ENCODE measurements at places on chromosomes 1 and 21.

GRCh38 chr1:152164517-152165136 is 5.6 kb upstream of the RPTN start:
- DNase-seq: no peak

DNA sequence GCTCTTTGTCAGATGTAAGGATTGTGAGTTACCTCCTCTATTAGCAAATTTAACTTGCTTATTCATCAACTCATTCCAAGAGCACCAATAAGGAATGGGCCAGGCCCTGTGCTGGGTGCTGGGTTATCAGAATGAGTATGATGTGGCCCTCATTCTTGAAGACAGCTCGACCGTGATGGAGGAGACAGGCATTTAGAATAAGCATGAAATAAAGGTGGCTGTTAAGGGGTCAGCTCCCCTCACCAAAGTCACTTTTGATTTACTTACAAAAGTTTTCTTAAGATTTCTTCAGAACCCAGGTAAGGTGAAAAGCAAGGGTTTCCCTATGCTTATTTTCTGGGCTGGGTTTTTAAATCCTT is 15.3 kb upstream of the PADI1 start:
- DNase-seq: no peak

GRCh38 chr21:46503922-46504550 is 45.3 kb downstream of the DIP2A start:
- DNase-seq: no peak

- peak; percentile 30 for DNase-seq
These were observed 529 bp downstream of the MPZL1 start for GRCh38 chr1:167722152-167722869.

GRCh38 chr1:173894189-173894588 is 22.9 kb downstream of the SERPINC1 start:
- no peak for DNase-seq

DNA sequence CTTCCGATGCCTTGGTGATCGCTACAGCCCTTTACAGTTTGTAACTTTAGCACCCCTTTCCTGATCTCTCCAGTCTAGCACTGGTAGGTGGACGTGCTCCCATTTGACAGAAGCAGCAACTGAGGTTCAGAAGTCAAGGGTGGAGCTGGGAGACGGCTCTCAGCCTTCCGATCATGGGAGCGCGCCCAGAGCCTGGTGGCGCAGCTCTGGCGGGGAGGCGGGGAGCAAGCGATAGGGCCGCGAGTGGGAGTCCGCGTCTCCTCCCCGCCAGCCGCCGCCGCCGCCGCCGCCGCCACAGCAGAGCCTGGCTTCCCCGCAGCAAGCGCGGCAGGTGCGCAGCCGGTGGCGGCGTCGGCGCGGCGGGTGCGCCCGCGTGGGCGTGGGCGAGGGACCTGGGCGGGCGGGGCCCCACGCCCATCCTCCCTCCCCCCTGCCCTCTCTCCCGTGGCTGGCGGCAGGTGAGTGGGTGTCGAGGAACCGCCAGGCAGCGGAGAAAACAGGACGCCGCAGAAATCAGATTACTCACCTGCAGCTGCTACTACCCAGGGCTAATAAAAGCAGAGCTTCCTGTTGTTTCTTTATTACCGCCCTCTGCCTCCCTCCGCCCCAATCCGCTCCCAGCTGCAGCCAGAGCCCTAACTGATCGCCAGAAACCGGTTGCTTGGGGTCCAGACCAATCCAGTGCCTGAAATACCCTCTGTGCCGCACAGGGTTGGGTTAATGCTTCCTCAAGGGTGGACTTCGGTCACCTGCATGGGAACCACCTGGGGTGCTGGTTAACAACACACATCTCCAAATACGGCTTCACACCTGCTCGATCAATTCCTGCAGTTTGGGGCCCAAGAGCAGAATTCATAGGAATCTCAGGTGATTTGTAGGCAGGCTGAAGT is 60.2 kb upstream of the ID3 start:
- DNase-seq: peak; percentile 85

GRCh38 chr21:26210614-26211013 is 40.0 kb upstream of the APP start:
- no peak for DNase-seq

- DNase-seq: no peak
These were observed 330.5 kb upstream of the ADGRL2 start for GRCh38 chr1:81470275-81470674.

GRCh38 chr1:24984800-24985522 is 54.9 kb upstream of the RUNX3 start:
- no peak for DNase-seq

DNA sequence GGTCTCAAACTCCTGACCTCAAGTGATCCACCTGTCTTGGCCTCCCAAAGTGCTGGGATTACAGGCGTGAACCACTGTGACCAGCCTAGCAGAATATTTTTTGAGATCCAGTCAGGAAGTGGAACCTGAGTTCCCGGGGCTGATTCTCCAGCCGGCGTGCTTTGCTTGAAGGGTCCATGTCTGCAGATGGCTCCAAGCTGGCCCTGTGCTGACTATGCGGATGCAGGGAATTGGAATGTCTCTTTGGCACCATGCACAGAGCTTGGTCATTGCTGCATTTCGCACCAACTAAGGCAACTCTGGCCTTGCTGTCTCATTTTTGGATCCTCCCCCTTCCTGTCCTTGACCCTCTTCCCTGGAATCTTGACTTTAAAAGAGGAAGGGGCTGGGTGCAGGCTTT is 28.1 kb downstream of the ARHGEF10L start:
- DNase-seq: no peak

- DNase-seq: no peak
These were observed 770.1 kb upstream of the CXADR start for GRCh38 chr21:16742741-16743140.

GRCh38 chr1:74755475-74755874 is 22.5 kb downstream of the TYW3 start:
- no peak for DNase-seq

DNA sequence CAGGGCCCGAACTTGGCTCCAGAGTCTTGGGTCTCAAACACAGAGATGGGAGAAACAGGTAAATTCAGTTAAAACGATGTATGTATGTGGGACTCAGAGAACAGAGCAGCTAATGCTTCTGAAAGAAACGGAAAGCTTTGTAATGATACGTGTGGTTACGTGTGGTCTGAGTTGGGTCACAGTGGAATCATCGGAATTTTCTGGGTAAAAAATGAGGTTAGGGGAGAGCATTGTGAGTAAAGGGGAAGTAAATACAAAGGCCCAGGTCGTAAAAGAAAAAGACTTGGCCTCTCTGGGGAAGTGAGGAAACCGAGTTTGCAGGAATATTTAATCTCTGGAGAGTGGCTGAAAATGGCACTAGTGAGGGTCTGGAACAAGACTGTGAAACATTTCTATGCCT is 8.3 kb downstream of the NHLH2 start:
- no peak for DNase-seq

DNA sequence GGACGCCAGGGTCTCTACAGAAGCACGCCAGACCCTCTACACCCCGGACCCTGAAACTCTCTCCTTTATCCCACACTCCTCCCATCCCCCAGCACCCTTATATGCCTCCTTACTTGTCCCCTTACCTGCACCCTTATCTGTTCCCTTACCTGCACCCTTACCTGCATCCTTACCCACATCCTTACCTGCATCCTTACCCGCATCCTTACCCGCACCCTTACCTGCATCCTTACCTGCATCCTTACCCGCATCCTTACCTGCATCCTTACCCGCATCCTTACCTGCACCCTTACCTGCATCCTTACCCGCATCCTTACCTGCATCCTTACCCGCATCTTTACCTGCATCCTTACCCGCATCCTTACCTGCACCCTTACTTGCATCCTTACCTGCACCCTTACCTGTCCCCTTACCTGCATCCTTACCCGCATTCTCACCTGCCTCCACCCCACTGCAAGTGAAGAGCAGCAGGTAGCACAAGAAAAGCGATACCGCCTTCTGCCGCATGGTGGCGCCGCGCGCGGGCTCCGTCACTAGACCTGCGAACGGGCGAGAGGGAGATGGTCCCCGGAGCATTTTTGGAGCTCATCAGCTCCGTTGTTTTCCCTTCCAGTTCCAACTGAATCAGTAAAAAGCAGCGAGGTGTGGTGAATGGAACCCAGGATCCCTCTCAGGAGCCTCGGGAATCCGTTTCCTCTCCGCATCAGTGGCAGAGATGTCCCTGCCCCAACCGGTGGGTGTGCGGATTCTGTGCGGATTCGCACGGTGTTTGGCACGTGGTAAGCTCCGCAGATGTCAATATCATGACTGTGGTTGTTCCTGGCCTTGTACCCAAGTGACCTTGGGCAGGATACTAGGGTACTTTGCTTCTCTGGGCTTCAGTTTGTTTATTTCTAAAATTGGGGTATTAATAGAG is 2.9 kb downstream of the IFI6 start:
- peak; percentile 71 for DNase-seq

- no peak for DNase-seq
These were observed 14.0 kb downstream of the AGRN start for GRCh38 chr1:1033731-1034438.

DNA sequence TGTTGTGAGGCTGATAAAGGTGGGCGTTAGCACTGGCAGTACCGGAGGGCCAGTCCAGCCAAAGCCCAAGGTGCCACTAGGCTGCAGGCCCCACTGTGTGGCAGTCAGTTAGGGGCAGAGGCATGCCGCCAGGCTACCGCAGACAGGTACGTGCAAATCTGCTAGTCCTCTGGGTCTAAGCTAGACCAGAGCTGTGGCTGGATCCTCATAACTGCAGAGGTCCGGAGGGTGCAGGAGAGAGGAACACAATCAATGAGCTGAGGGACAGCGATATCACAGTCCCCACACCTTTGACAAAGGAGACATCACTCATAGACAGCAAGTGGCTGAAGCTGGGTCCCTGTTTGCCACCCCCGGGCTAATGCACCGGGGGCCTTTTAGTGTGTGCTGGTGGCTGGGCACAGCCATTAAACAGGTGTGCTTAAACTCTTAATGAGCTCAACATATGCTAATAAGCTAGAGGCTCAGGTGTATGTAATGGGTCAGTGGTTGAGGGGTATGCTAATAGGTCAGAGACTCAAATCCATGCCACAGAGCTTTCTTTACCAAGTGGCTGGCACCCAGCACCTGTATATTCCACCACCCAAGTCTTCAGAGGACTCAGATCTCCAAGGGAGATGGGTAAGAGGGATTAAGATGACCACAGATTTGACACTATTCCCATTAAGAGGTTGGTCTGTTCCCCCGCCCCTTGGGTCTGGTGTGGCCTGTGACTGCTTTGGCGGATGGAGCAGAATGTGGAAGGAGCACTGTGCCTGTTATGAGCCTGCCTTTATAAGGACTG is 82.0 kb downstream of the GLIS1 start:
- no peak for DNase-seq

DNA sequence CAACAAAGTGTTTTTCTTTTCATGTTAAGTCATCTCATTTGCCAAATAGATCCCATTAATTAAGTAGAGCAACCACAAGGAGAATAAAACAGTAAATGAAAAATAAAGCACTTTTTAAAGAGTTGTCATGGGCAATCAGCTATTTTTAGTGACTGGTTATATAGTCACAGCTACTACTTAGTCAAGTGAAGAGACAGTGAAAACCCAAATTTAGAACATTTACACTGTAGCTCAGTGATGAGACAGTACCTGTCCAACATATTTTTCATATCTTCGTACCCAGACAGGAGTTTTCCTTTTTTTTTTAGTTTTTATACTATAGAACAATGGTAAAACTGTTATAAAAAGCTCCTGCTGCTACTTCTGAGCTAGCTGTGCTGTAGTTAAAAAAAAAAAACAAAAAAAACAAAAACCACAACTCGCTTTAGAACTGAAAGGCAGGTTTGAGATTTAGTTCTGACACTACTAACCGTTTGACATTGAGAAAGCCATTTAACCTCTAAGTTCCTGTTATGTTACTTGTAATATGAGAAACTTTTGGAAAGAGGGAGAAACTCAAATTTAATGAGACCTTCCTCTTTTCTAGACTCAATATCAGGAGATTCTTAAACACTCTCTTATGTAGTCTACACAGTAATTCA is 777.5 kb downstream of the ADGRL2 start:
- DNase-seq: no peak

DNA sequence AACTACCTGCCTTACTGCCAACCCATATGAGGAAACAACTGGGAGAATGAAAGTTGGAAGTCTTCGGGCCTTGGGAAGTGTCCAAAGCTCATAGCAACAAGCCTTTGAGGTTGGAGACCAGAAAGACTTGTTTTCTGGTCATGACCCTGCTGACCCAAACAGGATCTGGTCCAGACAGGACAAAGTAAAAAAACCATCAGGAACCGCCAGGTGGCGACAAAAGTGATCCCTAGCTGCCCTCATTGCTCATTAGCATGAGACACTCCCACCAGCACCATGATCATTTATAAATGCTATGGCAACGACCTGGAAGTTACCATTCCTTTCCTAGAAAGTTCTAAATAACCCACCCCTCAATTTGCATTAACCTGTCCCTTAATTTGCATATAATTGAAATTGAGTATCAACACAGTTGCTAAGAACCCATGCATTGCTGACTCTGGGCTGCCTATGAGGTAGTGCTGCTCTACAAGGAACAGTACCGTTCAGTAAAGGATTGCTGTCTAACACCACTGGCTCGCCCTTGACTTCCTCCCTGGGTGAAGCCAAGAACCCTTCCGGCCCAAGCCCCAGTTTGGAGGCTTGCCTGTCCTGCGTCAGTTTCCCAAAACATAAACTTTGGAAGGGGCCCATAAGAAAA is 89.0 kb downstream of the URB2 start:
- DNase-seq: no peak

DNA sequence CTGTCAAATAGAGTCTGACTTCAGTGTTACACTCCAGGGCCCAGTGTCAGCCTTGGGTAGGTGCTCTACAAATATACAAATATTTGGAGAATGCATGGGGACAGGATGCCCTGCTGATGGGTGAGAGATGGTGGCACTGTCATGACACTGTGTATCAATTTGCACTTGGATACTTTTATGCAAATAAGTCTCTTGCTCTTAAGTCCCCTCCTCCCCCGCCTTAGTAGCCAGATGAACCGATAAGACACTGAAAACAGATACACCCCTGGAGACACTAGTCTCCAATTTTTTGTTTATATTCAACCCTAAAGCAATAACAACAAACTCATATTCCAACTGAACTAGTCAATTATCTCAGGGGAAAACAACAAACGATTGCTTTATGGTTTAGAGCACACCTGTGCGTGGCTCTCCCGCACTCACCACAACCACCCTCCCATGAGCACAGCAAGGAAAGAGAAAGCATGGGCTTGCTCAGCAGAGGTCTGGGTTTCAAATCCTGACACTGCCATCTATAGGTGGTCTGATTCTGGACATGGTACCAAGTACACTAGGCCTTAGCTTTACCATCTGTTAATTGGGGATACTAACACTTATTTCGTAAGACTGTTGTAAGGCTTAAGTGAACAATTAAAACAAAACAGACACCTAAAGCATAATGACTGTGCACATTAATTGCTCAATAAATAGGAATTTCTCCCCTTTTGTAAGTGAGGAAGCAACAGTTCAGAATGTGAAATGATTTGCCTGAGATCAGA is 50.3 kb downstream of the HIVEP3 start:
- DNase-seq: no peak

- no peak for DNase-seq
These were observed 19.5 kb downstream of the RRP1 start for GRCh38 chr21:43808832-43809251.

GRCh38 chr21:15986277-15986676 is 256.5 kb downstream of the USP25 start:
- no peak for DNase-seq

GRCh38 chr21:16741141-16741665 is 771.6 kb upstream of the CXADR start:
- DNase-seq: no peak

- DNase-seq: no peak
These were observed 138.3 kb downstream of the APP start for GRCh38 chr21:26032263-26032662.

GRCh38 chr1:245416781-245417180 is 262.0 kb downstream of the KIF26B start:
- no peak for DNase-seq
